ENCODE measurements at places on chromosomes 4 and X.

DNA sequence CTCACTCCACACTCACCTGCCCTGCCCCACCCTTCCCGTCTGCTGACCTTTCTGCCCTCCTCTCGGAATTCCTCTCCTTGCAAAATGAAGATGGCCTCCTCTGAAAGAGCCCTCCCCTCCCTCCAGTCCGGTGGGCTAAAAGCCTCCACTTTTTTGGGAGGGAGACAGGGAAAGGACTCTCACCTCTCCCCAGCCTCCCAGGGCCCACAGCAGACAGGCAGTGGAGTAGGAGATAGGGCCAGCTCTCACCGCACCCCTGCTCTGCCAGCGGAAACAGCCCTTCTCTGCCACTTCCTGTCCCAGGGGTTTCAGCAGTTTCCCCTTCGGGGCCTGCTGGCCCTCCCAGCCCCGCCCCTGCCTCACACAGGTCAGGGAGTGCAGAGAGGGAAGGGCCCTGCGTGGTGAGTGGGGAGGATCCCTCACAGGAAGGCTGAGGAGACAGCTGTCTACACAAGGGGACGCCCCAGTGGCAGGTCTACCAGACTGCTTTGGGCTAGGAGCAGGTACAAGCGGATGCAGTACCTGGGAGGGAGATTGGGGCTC lies 18.2 kb downstream of the ELF4 start:
- peak; percentile 47 for DNase-seq

GRCh38 chrX:137771537-137771936 lies 205.6 kb downstream of the ZIC3 start:
- no peak for DNase-seq

GRCh38 chrX:44747317-44747716 lies 96.5 kb upstream of the DUSP21 start:
- no peak for DNase-seq

- no peak for DNase-seq
Observed at GRCh38 chrX:134601240-134601765, 57.0 kb downstream of the PLAC1 start.

GRCh38 chrX:150438165-150438564 lies 75.0 kb downstream of the MAMLD1 start:
- DNase-seq = no peak

- no peak for DNase-seq
Observed at GRCh38 chr4:146059151-146059550, 116.4 kb upstream of the LSM6 start.

- no peak for DNase-seq
Observed at GRCh38 chrX:155070038-155070437, 898 bp downstream of the CMC4 start.

DNA sequence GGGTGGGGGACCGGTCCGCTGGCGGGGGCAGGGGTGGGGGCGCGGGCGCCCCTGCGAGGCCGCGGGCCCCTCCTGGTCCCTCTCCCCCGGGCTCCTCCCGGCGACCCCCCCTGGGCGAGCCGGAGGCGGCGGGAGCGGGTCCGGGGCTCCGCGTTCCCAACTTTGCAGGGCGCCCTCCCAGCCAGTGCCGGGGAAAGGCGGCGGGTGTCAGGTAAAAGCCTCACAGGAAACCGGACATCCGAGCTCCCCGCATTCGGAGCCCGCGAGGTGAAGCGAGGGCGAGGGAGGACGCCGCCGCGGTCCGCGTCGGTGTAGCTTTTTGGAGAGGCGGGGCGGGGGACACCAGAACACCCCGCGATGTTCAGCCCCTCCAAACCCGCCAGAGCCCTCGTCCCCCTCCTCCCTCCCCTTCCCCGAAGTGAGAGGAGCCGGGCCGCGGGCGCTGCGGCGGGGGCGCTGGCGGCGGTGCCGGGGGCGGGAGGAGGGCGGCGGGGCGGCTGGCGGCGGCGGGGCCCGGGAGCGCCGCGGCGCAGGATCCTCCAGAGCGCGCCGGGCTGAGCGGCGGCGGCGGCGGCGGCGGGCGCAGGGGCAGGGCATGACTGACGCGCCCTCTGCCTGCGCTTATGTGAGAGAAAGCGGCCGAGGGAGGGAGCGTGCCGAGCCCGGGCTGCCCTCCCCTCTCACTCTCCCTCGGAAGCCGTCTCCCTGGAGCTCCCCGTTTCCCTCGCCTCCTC lies at the start of gene VEGFC:
TSS of gene VEGFC (minus strand) at position 597 of the 734 bp plus-strand sequence. CDS start 611 bp downstream, outside the sequence.
- DNase-seq = no peak

DNA sequence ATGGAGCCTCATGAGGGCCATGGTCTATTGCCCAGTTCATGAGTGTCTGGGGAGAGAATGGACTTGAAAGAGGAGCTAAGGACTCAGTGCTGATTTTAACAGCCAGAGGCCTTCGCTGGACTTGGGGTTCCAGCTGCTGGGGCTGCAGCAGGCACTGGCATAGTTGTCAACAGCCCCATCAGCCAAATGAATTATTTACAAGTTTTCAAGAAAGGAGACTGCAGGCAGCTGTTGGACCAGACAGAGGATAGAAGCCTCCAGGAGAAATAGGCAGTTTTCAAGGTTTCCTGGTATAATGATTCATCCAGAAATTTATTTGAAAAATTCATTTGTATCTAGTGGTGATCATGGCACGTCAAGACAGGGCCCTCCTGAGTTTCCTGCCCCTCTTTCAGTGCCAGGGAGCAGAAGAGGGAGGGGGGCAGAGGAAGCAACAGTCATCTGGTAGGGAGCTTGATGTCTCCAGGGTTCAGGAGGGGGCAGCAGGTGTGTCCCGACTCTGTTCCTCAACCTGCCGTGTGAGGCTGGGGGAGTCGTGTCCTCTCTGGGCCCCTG lies 63.1 kb upstream of the GPR78 start:
- DNase-seq = no peak

DNA sequence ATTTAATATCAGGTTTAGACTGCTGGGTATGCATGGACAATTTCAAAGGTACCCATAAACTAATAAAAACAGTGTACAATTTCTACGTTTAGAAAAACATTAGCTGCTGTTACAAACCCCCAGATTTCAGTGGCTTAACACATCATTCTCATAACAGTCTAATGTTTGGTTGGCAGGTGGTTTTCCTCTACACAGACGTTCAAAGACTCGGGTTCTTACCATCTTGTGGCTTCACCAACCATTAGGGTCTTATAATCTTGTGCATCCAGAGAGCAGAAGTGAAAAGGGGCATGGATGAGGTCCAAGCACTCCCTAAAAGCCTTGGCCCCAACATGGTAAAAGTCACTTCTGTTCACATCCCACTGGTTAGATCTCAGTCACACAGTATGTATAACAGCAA lies 71.6 kb downstream of the SH3RF1 start:
- DNase-seq = no peak

DNA sequence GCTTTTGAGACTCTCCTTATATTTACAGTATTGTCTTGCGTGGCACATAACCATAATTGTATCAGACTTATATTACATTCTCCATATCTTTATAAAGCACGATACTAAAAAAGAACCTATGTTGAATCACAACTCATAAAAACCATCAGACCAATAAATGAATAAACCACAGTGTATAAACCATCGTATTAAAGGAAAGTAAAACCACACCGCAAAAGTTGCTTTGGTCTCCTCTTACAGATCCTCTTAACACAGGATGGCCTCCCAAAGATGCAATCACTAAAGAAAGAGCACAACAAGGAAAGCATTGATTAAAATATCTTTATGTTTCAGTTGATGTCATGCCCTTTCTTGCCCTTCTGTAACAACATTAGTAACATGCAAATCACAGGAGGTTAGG lies 437.9 kb downstream of the AFF2 start:
- DNase-seq = no peak

DNA sequence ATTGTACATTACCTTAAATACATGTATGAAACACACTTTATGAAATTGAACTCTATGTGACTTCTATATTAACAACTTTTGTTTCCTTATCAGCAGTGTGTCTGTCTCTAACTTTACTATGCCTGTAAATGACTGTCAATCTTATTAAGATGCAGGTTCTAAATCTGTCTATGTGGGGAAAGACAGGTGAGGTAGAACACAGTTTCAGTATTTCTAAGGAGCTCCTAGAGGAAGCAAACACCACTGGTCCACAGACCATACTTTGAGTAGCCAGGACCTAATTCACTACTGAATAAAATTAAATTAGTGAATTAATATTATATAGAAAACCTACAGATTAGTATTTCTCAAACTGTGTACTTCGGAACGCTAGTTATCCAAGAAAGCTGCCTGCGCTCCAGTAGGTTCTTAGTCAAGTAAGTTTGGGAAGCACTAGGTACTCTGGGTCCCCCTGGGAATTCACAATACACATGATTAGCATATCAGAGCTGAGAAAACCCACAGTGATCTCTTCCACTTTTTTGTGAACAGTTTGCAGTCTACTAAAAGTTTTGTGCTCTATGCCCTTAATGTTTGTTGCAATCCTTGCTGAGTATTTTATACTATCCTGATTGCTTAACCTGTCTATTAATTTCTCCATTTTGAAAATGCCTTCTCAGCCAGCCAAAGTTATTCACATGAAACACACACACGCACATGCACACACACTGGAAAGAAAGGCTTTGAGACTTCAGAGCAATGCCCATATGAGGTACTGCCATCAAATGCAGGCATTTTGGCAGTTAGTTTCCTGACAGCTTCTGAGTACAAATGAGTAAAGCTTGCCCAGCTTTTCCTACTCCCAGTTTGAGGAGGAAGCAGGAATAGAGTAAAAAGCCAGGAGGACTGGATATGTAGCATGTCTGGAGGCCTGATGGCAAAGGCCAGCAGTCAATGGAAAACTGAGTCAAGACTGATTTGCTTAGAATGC lies 133.6 kb upstream of the CPEB2 start:
- DNase-seq = no peak

- DNase-seq = no peak
Observed at GRCh38 chr4:120443116-120443515, 376.5 kb upstream of the MAD2L1 start.

- no peak for DNase-seq
Observed at GRCh38 chr4:61468024-61468720, 268.0 kb downstream of the ADGRL3 start.

DNA sequence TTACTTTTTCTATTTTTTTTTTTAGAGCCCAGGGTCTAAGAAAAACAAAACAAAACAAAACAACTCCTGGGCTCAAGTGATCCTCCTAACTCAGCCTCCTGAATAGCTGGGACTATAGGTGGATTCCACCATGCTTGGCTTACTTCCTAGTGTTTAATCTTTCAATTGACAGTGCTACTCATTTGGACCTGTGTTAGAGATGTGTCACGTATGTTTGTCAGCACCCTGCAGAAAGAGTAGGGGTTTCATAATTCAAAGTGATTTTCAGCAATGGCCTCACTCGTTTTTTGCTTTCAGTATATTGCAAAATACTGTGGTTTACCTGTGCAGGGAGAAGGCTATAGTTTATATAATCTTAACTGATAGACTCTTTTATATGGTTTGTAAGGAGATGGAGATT lies 71.6 kb upstream of the TEX13D start:
- DNase-seq = no peak

GRCh38 chrX:153818571-153819383 lies 11.6 kb downstream of the PDZD4 start:
- peak; percentile 43 for DNase-seq

- DNase-seq = no peak
Observed at GRCh38 chrX:42678133-42678532, 99.8 kb downstream of the PPP1R2C start.

- DNase-seq = no peak
Observed at GRCh38 chr4:95018785-95019184, 261.0 kb downstream of the BMPR1B start.

DNA sequence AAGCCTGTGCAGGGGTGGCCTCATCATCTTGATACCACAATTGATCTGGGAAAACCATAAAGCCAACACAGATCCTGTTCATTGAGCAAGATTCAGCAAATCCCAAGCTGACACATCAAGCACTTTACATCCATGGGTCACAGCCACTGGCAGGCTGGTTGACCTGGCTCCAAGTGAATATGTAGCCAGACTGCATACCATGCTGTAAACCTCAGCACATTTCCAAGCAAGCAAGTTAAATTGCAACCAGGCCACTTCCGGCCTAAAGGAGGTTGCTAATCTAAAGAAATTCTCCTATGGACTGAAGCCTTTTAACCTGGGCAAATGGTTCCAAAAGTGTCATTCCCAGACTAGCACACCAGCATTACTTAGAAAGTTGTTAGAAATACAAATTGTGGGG lies 54.4 kb upstream of the USP26 start:
- DNase-seq = no peak

DNA sequence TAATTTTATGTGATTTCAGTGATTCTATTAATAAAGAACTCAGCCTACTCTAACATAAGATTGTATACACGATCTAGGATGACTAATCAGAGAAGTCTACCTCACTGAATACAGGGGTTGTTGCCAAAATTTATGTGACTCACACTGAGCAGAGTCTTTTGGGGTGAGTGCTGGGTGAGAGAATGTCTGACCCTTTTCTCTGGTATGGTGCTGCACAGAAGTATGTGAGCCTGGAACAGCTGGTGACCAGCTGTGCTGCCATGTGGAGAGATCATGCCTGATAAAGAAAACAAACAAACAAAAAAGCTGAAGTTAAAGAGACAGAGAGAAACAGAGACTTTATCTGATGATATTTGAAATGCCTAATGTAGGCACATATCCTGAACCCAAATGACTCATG lies 618.1 kb upstream of the GRIA3 start:
- no peak for DNase-seq

- no peak for DNase-seq
Observed at GRCh38 chr4:78764498-78764961, 11.6 kb upstream of the BMP2K start.

DNA sequence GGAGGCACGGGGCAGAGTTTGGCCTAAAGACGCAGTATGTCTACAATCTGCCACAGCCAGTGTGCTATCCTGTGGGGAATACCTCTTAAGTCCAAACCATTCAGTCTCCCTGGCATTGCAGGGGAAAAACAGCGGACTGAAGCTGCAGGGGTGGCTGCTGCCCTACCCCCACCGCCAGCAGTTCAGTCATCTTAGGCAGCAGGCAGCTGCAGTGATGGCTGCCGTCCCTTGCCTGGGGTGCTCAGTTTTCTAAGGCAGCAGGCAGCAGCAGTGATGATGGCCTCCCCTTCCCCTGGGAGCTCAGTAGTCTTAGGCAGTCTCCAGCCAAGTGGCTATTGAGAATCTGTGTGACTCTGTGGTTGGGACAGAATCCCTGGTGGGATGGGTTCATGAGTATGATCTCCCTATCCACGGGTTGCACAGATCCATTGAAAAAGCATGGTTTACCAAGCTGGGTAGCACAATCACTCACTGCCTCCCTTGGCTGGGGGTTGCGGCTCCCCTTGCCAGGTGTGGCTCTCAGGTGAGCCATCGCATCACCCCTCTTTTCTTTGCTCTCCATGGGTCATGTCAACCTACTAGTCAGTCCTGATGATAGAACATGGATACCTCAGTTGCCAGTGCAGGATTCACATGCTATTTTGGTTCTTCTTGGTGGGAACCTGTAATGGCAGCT lies 48.9 kb upstream of the GRID2 start:
- DNase-seq = no peak

GRCh38 chr4:156643826-156644225 lies 327.8 kb downstream of the PDGFC start:
- no peak for DNase-seq

DNA sequence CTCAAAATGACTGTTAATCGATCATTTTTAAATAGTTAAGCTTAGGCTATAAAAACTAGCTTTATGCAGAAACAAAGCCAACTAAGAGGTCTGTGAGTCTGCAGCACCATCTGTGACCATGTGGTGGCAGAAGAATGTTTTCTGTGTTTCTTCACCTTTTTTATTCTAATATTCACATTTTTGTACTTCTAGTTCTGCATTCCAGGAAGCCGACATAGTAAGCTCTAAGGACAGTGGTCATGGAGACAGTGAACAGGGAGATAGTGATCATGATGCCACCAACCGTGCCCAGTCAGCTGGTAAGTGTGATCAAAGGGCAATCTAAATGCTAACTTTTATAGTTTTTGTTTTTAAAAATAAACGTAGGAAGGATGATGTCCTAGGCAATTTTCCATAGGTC lies 5.6 kb downstream of the PCDH10 start:
- no peak for DNase-seq

GRCh38 chr4:173529477-173530325 lies at the start of gene HAND2:
Gene HAND2 (minus strand): TSS chr4:173530229. CDS start chr4:173529289, 940 bp downstream.
- DNase-seq = no peak

Data from stimulated activated CD4-positive, alpha-beta T cell treated with anti-CD3 and anti-CD28 coated beads, TNF-alpha, amount 100 ng/mL, for 1 hour (primary cell).